Upper lobe of left lung (tissue), 6 donors: ENCODE measurements at places on chromosomes 11 and 22. TPM values are rescaled to one million over a fixed set of nuclear protein-coding genes. Genes with fewer than 3 reads are reported as not detected.

DNA sequence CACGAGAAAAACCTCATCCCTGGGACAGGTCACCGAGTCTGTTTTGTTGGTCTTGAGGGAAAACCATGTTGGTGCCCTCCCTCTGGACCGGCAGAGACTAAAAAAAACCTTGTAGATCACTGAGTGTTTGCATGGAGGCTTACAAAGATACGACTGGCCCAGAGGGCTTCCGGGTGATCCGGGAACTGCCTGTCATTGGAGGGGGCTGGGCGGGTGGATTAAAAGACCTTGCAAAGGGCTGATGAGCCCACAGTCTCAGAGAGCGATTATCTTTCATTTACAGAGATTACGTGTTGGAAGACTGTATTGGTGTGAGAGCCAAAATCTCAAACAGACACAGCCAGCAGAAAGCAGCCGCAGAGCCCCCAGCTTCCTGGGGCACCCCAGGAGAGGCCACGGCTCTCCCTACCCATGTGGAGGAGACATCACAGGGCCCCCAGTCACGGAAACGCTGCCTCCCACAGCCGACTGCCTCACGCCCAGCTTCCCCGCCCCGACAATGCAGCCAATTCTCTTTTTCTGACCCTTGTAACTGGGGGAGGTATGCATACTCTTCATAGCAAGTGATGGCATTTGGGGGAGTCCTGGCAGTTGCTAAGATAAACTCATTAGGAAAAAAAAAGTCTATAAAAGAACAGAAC is 426.4 kb downstream of the CTTN start:
- DNase-seq: peak; percentile 12

DNA sequence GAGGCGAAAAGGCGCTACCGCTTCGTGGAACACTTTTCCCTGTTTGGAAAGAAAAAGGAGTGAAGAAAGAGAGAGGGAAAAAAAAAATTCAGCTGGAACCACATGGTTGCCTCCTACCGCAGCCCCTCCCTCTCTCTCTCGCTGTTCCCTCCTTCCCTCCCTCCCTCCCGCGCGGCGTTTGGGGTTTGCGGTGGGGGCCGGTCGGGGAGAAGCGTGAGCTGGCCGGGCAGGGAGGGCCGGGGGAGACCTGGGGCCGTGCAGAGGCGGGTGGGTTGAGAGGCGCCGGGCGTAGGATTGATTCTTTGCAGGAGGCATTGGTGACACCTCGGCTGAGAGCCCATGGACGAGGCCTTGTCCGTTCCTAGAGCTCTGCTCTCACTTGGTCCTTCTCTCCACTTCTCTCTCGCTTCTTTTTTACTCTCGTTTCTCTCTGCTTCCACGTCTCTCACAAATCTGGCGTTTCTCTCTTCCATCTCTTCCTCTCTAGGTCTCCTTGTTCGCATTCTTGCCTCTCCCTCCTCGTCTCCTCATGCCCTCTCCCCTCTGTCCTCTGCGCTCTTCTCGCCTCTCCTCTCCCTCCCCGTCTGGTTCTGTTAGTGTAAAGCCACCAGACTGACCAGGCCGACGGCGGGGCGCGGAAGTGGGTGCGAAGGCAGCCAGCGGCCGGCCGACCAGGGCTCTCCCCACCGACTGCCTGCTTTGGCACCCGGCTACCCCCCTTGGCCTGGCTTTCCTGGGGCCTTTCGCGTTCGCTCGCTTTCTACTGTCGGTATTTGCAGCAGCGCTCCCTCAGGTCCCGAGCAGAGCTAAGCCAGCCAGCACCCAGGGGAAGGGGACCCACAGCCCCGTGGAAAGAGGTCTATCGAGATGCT is at the start of gene CLMP:
TSS of gene CLMP (minus strand) at position 61 of the 872 bp plus-strand sequence. CDS start 308 bp downstream, outside the sequence.
- DNase-seq: peak; percentile 81

Gene RIBC2
- total RNA-seq: 1.4 TPM

DNA sequence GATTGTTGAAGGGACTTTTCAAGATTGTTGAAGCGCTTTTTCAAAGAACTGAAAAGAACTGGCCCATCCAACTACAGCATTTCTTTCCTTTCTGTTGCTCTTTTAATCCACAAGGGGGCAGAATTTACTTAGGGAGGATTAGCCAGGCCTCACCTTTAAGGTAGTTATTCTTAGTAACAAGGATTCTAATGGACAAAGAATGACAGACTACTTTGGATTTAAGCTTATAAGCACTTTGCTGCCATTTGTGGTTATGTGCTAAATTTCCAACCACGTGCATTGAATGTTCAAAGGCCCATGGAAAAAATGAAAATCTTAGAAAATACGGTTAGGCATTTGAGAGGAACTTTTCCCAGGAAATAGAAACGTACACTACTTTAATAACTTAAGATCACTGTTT is 49.5 kb upstream of the HSPA8 start:
- DNase-seq: no peak

DNA sequence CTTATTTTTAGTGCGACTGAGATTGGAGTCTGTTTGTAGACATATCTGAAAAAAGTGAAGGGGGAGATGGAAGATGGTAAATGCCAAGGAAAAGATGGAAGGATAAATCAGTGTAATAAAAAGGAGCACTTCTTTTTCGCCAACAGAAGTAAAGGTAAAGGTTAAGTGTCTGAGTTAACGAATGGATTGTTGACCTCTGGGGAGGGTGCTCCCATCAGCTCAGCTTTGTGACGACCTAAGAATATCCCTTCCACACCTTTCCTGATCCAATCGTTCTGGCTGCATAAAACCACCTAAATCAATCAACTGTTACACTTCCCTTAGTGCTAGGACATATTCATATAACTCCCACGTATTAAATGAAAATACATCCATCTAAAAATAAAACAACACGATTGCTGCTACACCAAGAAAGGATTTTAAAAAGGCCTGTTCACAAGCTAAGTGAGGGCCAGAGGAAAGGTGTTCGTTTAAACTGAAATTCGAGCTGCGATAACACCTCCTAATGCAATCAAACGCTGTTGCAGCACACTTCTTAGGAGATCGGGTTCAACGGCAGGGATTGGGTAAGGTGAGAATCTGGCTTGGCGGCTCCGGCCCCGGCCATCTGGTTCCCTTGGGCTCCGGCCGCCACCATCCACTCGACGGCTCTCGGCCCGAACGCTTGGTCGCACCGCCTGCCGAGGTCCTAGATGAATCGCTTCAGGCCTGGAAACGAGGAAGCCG is 658 bp downstream of the C11orf71 start:
- DNase-seq: peak; percentile 78

- DNase-seq: peak; percentile 96
These were observed 70.6 kb upstream of the EP300 start for GRCh38 chr22:41021613-41022454.

GRCh38 chr11:105449100-105449734 is 160.7 kb upstream of the GRIA4 start:
- no peak for DNase-seq

DNA sequence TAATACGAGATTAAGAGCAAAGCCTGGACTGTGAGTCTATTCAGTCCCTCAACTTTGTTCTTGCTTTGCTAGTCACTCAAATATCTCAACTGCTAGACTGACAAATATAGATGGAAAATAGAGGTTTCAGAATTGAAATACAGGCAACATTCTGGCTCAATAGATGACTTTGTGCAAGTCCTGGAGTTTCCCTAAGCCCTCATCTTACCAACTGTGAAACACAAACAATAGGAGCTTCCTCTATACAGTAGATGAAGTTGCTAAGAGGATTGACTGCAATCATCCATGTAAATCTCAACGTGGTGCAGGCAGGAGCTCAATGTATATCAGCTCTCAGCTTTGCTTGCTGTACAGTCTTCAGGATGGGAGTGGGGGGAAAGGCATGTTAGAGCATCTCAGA is 6.2 kb upstream of the MPEG1 start:
- DNase-seq: no peak

Gene GGTLC2
- total RNA-seq: 3.3 TPM

DNA sequence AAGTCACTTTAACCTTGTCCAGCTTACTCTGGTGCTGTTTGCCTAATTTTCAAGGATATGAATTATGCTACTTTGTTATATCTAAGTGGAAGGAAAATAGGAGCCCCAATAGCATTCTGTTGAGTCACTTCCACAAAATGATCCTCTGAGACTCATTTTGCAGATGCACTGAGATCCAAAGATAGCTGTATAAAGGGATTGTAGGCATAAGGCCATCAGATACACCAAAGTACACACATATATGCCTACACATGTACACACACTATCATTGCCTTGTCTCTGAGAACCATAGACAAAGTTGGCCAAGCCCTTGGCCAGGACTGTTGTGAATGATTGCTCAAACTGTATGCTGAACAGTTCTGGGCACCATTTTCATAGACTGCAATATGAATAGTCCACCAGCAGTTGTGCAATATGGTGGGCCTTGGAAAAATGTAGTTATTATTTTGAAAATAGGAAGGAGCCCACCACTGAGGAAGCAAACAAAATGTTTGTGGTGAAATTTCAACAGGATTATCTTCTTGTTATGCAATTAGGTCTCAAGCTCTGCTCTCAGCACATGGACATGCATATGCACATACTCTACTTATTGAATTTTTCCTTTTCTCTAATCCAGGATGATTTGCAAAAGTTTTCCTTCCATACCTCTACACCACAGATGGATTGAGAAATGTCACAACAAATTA is 186.0 kb upstream of the CTSC start:
- no peak for DNase-seq

Gene CASP1
- total RNA-seq: 122 TPM

- peak; percentile 70 for DNase-seq
These were observed 17.5 kb downstream of the KCNJ5 start for GRCh38 chr11:128908391-128909246.

GRCh38 chr11:94975599-94975998 is 2.1 kb downstream of the KDM4D start:
- no peak for DNase-seq

Gene OR5B21
- total RNA-seq: not detected

Gene PLAAT4
- 272 TPM for total RNA-seq

Gene KCNE3
- 26.2 TPM for total RNA-seq

Gene IGLL1
- not detected for total RNA-seq

GRCh38 chr11:112778091-112778876 is 182.9 kb upstream of the NCAM1 start:
- no peak for DNase-seq

DNA sequence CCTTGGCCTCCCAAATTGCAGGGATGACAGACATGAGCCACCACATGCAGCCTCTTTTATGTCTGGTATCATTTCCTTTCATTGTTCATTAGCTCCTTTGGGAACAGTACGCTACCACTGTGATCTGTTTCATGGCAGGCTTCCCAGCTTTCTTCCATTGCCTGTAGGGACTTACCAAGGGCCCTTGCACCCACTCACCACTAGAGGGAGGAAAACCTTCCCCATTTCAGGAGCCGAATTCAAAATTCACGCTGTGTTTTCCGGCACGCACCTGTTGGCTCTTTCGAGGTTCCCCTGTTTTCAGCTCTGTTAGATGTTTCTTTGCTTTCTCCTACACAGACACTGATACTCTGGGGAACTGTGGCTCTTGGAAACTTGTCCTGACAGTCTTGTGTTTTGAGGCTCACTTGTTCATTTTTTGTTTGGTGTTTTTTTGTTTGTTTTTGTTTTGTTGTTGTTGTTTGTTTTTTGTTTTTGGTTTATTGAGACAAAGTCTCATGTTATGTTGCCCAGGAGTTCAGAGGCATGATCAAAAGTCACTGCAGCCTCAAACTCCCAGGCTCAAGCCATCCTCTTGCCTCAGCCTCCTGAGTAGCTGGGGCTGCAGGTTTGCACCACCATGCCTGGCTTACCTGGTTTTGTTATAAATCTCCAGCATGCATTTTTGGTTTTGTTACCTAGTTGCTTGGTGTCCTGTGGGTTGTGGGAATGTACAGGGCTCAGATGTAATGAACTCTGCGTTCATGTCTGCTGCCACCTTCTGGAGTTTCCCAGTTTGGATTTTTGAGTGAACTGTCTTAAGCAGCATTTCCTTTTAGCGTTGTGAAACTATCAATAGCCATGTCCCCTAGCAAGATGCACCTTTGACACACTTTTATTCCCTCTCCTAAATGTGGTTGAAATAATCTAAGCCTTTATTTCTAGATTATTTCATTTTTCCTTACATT is 2.3 kb downstream of the KRTAP5-11 start:
- DNase-seq: peak; percentile 70

DNA sequence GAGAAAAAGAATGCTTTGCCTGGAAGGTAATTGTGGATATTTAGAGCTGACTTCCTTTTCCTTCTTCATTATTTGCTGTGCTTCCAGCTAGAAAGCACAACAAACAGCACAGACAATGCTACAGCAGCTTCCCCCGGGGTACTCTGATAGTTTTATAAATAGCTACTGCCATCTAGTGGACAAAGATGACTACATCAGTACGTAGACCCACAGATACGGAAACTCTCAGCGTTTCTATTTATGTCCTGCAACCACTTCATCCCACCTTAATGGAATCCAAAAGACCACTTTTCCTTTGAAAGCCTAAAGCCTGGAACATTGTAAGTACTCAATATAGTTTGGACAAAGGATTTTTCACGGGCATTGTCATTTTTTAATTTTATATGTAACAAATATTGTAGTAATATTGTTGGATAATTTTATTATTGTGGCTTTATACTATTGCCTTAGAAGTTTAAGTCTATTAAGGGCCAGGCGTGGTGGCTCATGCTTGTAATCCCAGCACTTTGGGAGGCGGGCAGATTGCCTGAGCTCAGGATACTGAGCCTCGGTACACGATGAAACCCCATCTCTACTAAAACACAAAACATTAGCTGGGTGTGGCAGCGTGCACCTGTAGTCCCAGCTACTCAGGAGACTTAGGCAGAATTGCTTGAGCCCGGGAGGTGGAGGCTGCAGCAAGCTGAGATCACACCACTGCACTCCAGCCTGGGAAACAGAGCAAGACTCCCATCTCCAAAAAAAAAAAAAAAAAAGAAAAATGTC is 7.5 kb downstream of the HSPA8 start:
- no peak for DNase-seq

DNA sequence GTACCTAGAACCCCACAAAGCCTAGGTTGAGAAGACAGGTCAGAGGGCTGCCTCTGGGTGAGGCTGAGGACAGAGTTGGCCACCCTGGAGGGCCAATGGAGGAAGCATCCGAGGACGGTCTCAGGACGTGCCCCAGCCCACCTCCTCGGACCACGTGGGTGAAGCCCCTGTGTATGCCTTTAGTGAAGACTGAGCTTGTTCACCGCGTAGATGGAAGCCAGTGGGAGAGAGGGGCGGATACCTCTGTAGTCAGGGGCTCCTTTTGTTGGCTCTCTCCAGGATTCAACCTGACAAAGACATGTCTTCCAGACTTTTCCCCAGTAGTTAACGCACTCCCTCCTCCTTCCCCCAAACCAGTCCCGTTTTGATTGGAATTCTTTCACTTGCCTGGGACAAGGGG is 110.7 kb downstream of the ZBTB16 start:
- DNase-seq: no peak

Gene TMEM191B
- total RNA-seq: 8.4 TPM

Gene FOLR3
- not detected for total RNA-seq

DNA sequence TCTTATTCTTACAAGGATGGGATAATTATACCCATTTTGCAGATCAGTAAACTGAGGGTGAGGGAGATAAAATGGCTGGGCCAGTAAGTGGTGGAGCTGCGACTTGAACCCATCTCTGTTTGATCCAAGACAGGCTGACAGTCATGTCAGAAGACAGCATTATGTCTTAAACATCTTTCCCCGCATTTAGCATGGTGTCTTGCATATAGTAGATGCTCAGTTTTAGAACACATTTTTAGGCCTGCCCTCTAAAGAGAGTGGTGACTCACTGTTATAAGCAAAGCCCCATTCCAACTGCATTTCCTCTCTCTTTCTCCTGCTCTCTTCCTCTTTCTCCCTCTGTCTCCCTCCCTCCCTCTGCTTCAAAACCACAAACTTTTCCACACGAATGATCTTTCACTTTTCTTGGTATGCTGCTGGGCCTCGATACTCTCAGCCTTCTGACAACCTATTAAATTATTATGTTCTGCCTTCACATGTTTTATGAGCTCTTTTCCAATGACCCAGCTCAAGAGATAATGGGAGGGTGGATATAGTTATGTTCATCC is 25.2 kb downstream of the CWC15 start:
- DNase-seq: no peak

Gene MRPL49
- total RNA-seq: 59.4 TPM

- DNase-seq: no peak
These were observed 4.0 kb downstream of the OR1S1 start for GRCh38 chr11:58216476-58216875.
